Stimulated activated CD8-positive, alpha-beta memory T cell treated with anti-CD3 and anti-CD28 coated beads, Interleukin-12 subunit alpha, Interleukin-12 subunit beta, amount 100 ng/mL, for 1 hour (primary cell): ENCODE measurements at places on chromosomes 12 and 14.
A peak's percentile ranks its signal among the peaks of the same experiment; 100 is the strongest.

- no peak for DNase-seq
Observed at GRCh38 chr14:99234961-99235571, 36.9 kb downstream of the BCL11B start.

GRCh38 chr12:133120385-133121191 is 9.5 kb downstream of the ZNF891 start:
- no peak for DNase-seq

GRCh38 chr14:83993545-83993944 is 1536.4 kb upstream of the FLRT2 start:
- no peak for DNase-seq

GRCh38 chr14:36502558-36503508 is 17.2 kb downstream of the NKX2-1 start:
- no peak for DNase-seq

- DNase-seq = no peak
Observed at GRCh38 chr12:108424816-108425215, 85.7 kb upstream of the CMKLR1 start.

DNA sequence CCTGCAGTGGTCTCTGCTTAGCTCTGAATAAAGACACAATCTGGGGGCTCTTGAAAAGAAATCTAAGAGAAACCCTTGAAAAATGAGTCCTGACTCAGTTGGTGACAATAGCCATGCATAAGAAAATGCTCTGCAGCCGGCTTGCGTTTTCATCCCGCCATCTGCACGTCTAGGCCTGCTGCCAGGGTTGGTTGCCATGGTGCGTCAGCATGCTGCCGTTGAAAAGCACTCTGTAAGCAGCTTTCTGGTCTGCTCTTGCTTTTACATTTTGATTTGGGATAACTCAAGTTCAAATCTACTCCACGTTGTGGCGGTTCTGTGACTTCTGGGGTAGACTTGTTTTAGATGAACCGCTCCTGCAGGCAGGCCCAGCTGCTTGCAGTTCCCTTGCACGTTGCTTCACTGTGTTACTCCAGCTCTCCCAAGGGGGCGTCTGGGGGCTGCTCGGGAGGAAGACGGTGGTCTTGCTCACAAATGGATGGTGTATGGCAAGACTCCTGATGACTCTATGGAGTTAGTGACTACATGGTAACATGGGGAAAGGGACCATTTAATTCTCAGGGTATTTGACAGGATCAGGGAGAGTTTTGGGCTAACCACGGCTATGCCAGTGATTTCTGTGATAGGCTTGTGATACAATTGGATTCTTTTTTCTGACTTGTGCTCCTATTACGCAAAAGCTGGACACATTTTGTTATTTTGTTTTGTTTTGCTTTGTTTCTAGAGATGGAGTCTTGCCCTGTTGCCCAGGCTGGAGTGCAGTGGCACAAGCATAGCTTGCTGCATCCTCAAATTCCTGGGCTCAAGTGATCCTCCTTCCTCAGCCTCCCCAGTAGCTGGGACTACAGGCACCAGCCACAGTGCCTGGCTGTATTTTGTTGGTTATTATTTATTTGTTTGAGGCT is 15.8 kb downstream of the WNT5B start:
- DNase-seq = no peak

- no peak for DNase-seq
Observed at GRCh38 chr12:89379148-89379838, 27.0 kb upstream of the DUSP6 start.

GRCh38 chr14:23661542-23661941 is 25.4 kb downstream of the DHRS2 start:
- DNase-seq = no peak

DNA sequence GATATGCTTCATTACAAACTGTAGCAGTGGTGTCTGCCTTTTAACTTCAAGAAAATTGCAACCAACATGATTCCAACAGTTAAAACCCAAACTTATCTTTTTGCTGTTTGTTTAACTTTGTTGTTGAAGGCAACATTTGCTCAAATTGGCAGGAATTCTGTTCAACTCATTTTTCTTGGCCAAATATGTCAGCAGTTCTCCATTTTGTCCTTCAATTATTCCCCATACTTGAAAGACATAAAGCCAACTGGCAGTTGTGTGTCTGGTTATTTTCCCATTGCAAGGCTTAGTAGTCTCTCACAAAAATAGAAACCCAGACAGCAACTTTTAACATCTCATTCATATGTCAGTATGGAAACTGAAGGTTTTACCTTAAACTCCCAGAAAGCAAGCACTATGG is 146.3 kb downstream of the LRIG3 start:
- no peak for DNase-seq

DNA sequence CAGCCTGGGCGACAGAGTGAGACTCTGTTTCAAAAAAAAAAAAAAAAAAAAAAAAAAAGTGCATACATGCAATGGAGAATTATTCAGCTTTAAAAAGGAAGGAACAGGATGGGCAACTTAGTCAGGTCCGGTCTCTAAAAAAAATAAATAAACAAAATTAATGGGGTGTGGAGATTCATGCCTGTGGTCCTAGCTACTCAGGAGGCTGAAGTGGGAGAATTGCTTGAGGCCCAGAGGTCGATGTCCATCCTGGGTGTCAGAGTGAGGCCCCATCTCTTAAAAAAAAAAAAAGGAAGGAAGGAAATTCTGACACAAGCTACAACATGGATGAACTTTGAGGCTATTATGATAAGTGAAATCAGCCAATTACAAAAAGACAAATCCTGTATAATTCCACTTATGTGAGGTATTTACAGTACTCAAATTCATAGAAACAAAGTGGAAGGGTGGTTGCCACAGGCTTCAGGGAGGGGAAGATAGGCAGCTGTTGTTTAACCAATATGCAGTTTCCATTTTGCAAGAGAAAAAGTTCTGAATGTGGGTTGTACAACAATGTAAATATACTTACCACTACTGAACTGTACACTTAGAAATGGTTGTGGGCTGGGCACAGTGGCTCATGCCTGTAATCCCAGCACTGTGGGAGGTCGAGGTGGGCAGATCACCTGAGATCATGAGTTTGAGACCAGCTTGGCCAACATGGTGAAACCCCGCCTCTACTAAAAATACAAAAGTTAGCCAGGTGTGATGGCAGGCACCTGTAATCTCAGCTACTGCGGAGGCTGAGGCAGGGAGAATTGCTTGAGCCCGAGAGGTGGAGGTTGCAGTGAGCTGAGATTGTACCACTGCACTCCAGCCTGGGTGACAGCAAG is 12.3 kb upstream of the APOF start:
- DNase-seq = no peak

DNA sequence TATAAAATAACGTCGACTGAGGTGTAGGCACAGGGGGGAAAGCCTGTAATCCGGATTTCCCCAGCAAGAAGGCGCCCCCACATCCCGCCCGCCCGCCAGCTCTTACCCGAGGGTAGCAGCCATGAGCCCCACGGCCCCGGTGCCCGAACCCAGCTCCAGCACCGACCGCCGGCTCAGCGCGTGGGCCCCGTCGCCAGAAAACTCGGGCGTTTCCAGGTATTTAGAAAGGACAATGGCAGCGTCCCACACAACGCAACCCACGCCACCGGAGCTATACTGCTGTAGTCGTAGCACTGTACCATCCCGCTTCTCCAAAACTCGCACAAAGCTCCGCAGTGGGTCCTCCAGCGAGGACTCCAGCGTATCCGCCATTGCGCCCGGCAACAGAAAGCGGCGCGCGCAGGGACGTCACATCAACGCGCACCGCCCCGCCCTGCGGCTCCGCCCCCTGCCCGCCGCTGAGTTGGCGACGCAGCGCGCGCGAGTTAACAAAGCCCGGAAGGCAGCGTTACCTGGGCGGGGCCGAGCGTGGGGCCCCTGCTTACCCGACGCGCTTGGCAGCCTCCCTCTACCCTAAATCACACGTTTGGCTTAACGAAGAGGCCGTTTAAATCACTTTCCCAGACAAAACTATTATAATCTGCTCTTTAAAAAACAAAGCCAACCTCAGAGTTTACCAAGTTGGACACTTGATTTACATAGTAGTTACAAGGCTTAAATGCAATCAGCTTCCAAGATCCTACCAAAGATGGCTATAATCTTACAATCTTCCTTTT is at the start of gene VCPKMT:
Gene VCPKMT (minus strand): TSS at position 392 of the 776 bp plus-strand sequence. CDS start 20 bp downstream, at position 372.
- peak; percentile 93 for DNase-seq

- no peak for DNase-seq
Observed at GRCh38 chr14:61647704-61648103, 47.6 kb upstream of the HIF1A start.

DNA sequence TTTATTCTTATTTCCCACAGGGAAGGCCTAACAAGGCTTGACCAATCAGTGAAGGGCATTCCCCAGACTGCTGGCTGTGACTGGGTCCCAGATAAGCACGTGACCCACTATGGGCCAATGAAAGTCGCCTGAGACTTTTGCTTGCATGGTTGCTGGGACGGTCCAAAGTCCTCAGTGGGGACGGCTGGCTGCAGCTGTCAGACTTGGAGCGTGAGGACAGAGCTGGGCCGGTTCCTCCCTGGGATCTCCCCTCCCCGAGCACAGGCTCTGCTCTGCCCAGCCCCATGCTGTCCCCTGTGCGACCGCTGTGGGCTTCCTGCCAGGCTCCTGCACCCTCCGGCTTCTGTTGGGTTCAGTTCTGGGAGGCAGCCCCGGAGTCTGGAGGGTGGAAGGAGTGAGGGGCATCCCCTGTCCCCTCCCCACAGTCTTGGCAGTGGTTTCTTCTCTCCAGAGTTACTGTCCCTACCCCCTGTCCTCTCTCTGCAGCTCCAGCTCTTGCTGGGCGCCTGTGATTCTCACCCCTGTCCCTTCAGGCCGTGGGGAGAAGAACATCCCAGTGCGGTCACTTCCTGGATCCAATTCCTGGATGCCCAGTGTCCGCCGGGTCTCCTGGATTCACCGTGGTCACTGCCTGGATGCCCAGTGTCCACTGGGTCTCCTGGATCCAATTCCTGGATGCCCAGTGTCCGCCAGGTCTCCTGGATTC is 50.1 kb downstream of the GALNT9 start:
- DNase-seq = no peak

DNA sequence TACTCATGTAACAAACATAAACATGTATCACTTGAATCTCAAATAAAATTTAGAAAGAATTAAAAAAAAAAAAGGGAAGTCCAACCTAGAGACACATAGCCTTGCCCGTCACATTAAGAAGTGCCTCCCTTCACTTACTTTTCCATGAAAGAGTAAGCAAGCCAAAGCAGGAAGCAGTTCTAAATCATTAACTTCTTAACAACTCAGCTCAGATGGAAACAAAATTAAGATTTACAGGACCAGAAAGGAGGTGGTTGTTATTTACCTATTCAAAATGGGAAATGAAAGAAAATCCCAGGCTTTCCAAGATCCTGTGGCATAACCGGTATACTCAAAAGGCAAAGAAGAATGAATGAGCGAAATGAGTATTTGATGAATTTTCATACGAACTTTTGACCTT is 258.6 kb upstream of the DCN start:
- DNase-seq = no peak

- no peak for DNase-seq
Observed at GRCh38 chr12:30707613-30708342, 12.1 kb upstream of the IPO8 start.

- DNase-seq = no peak
Observed at GRCh38 chr12:18861287-18861858, 123.5 kb downstream of the CAPZA3 start.

DNA sequence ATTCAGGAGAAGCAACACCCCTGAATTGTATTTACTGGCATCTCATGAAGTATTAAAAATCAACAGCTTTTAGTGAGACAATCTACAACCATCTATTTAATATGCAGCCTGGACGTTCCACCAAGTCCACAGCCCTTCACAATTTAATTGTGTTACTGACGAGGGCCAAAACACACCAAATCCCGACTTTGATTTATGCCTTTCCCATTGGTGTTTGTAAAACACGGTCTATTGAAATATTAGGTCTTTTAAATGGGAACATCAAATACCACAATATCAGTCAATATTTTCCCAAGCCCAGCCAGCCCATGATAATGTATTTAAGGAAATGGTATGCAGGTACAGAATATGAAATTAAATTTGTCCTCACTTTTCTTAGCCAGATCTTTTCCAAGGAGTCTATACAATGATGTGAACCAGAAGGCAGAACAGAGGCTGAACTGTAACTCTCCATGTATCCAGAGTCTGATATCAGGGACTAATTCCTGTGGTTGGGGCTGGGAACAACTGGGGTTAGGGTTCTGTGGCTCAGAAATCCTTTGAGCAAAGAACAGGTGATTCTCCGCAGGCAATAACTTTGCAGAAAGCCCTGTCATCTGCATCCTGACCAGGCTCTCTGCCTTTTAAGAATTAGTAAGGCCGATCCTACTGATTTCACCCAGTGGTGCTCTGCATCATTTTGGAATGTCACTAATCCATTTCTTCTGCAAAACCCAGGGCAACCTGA is 179.3 kb upstream of the GZMB start:
- DNase-seq = no peak

DNA sequence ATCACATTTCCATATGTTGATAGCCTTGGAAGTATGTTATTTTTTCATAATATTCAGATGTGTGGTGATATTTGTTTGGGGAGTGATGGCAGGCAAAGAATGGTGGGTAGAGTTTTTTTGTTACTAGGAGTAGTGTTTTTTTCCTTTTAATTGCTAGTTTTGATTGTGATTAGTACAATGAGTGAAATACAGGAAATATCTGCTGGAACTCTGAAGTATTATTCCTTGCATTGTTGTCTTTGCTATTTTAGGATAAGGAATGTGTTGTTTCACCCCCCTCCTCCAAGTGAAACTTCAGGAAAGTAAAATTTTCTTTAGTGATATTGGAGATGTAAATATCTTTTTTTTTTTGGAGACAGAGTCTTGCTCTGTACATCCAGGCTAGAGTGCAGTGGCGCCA is 105.4 kb downstream of the DIP2B start:
- DNase-seq = no peak

DNA sequence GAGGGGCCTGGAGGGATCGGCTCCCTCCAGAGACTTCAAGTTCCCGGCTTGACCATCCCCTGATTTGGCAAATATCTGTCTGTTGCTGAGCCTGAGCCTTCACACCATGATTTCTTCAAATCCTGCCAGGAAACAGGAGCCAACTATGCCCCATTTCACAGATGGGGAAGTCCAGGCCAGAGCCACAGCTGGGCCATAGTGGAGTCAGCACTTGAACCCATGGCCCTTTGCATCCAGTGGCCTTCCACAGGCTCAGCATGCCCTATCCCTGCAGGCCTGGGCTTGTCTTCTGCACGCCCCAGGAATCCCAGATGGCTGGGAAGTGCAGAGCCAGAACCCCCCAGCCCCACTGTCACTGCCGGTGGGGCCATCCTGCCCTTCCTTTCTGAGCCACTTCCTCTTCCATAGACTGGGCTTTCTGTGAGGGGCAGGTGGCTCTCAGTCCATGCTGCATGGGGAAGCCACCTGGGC is 44.9 kb downstream of the CYP46A1 start:
- DNase-seq = no peak

DNA sequence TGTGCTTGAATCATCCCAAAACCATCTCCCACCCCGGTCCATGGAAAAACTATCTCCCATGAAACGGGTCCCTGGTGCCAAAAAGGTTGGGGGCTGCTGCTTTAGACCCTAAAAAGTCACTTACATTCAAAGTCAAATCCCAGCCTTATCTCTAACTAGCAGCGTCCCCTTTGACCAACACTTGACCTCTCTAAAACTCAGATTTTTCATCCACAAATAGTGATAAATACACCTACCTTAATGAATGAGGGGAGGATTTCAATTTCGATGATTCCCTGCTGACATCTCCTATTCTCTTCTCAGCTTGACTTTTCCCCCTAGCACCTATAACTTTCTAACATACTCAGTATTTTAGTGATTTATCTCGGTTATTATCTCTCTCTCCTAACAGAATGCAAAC is 137.3 kb downstream of the BTG1 start:
- no peak for DNase-seq
